Anterior cingulate cortex (tissue), 58 donors: ENCODE measurements at places on chromosomes 12 and 14.

DNA sequence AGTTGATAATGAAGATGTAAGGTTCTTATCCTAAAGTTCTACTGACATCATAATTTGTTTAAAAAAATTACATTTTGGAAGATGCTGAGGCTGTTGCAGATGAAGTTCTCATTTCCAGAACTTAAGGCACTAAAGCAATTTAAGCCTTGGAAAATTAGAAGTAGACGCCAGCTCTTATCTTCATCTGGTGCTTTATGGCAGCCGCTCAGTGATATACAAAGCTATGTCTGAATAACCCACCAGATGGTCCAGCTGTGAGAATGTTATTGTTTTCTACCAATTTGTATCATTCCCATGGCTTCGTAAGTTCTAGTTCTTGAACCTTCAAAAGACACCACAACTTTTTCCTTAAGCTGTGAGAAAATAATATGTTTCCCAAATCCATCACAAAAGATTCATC, 212.1 kb upstream of the ARID2 start:
- DNase-seq: no peak

DNA sequence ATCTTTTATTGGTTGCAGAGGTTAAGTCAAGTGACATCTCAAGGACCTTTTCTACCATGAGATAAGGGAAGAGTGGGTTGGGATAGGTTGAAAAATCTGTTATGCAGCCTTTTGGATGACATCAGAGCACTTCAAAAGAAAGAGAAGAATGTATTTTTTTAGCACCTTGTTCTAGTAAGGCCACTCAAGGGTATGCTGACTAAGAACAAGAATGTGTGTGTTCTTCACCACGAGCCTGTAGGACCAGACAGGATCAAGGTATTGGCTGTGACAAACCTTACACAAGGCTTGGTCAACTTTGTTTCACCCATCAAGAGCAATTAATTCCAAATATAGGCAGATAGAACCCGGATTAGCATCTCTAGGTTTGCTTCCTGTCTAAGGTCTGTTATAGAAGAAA, 142.5 kb downstream of the SAMD4A start:
- DNase-seq: no peak

GRCh38 chr14:50741567-50741966, 73.5 kb upstream of the SAV1 start:
- DNase-seq: no peak

DNA sequence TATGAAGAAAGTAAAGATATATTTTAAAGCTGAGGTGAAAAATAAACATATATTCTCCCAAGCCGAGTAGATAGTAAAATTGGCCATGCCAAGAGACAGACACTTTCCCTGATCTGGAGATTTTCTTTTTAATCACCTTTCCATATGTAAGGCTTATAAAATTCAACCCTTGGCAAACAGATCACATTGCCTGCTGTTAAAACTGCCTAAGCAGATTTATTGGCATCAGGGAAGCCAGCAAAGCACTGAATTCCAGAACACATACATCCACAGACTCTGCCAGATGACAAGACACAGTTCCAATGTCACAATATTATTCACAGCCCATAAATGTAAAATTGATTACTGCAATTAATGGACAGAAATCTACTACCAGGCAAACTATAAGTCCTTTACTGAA, 78.2 kb upstream of the GARIN2 start:
- no peak for DNase-seq

DNA sequence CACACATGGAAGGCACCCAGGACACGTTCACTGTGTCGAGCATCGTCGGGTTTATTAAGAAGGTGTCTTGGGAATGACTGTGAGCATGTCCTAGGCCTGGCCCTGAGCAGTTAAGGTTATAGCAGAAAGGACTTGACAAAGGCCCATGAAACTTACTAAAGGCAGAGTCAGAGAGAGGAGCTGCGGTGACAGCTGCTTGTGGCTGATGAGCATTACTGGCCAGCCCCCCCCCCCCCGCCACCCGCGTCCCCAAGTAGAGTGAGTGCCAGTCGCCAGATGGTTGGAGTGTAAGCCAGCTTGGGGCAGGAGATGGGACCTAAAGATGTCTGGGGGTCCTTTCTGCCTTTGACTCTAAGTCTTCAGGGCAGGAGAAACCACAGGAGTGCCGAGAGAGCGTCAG, 169.9 kb downstream of the TSPAN9 start:
- DNase-seq: no peak

GRCh38 chr12:59660921-59661597, 65.2 kb downstream of the SLC16A7 start:
- DNase-seq: no peak

GRCh38 chr14:59245809-59246295, 57.4 kb downstream of the DAAM1 start:
- DNase-seq: no peak

DNA sequence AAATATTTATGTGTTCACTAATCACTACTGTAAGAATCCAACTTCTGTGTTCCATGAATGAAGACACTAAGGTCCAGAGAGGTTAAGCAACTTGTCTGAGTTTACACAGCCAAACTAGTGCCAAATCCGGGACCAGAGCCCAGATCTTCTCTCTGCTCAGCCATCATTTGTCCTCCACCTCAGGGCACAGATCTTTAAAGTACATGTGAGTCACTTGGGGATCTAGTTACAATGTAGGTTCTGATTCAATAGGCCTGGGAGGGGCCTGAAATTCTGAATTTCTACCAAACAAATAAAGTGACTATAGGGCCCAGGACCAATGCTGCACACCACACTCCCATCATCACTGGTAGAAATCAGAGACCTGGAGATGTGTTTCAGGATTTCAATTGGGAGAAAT, 162.9 kb downstream of the GXYLT1 start:
- DNase-seq: no peak

DNA sequence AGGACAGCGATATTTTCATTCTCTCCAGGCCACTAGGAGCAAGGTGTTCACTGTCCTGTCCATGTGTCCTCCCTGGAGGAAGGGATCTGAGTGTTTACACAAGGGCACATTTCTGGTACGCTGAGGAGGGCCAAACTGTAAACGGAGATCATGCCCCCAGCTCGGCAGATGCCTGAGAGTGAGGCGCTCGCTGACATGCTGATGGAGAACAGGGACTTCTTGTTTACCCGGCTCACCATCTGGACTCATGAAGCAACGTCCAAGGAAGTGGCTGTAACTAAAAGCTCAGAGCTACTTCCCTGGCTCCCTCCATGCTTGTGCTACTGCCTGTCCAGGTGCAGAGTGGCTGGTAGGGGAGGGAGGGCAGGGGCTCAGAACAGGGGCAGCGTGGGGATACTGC, 43.4 kb upstream of the KCNA1 start:
- no peak for DNase-seq

GRCh38 chr12:34292736-34293625, 270.7 kb downstream of the ALG10 start:
- no peak for DNase-seq

DNA sequence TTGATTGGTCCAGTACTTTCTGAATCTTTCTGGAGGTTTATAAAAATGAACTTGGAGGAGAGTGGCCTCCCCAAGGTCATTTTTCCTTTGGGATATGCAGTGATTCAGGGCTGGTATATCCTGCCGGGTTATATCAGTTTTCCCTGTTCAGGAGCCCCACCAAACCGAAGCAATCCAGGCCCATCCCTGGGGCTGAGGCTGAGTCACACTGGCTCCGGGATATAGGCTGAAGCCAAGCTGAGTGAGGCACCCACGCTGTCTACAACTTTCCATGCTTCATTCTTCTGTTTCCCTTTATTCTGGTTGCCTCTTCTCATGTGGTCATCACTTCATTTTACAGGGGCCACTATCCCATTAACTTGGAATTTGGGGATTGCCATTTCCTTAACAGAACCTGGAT, 3.4 kb downstream of the SSPN start:
- DNase-seq: no peak

- no peak for DNase-seq
Observed at GRCh38 chr14:53953828-53954550, 2.6 kb downstream of the BMP4 start.

GRCh38 chr12:90008277-90008676, 299.6 kb upstream of the ATP2B1 start:
- DNase-seq: no peak

- DNase-seq: no peak
Observed at GRCh38 chr12:6234214-6234613, 34.0 kb downstream of the CD9 start.

DNA sequence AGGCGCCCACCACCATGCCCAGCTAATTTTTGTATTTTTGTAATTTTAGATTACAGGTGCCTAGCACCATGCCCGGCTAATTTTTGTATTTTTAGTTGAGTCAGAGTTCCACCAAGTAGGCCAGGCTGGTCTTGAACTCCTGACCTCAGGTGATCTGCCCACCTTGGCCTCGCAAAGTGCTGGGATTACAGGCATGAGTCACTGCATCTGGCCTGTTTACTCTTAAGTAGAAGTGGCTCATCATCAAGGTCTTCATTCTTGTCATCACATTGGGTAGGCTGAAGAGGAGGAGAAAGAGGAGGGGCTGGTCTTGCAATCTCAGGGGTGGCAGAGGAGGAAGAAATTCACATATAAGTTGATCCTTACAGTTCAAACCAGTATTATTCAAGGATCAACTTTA, 152.4 kb upstream of the ATP2B1 start:
- DNase-seq: no peak

GRCh38 chr12:132432721-132433577, 57.0 kb upstream of the FBRSL1 start:
- no peak for DNase-seq

DNA sequence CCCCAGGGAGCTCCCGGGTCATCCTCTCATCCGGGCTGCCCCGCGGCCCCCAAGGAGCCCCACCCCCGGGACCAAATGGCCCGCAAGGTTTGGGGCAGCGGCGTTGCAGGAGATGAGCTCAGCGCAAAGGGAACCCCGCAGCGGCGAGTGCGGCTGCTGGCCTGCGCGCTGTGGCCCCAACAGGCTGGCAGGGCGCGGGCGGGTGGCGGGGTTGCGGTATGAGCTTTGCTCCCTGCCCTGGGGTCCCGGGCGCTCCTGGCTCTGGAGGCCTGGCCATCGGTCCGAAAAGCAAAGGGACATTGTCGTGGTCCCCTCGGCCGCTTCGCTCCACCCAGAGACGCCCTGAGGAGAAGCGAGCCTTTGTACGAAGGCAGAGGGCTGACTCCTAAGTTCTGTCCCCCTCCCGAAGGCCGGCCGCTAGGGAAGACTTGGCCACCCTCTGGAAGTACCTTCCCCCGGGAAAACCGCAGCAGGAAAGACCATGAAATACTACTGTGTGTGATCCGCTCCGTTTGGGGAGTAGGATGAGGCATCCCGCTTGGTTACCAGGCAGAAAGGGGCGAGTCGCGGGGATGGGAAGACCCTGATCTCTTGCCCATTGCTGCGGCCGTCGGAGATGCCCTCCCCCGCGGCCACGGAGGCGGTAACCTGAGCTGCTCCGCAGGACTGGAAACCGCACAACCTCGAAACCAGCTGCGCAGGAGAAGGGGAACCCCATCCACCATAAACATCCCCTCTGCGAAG, 620 bp upstream of the NID2 start:
- no peak for DNase-seq

DNA sequence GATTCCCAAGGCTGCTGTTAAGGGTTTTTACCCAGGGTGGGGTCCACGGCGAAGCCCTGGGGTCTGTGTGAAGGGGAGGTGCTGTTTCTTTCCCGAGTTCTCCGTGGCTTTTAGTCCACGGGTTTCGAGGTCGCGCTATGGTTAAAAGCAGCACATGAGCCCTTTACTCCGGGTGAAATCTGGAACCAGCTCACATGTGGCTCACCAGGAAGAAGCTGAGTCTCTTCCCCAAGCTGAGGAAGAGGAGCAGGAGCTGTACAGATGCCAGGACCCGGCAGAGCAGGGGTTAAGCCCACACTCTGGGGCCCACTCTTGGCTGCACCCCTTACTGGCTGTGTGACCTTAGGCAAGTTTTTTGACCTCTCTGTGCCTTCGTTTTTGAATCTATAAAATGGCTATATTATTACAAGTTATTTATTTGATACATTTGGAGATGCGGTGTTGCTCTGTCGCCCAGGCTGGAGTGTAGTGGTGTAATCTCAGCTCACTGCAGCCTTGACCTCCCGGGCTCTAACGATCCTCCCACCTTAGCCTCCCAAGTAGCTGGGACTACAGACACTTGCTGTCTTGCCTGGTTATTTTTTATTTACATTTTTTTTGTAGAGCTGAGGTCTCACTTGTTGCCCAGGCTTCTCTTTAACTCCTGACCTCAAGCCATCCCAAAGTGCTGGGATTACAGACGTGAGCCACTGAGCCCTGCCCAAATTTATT, 266.3 kb downstream of the AACS start:
- DNase-seq: no peak

GRCh38 chr14:63180011-63180410, 24.2 kb upstream of the RHOJ start:
- no peak for DNase-seq

GRCh38 chr12:66290716-66291200, 11.5 kb upstream of the HELB start:
- no peak for DNase-seq

- DNase-seq: no peak
Observed at GRCh38 chr12:126093908-126094307, 1028.7 kb downstream of the AACS start.

DNA sequence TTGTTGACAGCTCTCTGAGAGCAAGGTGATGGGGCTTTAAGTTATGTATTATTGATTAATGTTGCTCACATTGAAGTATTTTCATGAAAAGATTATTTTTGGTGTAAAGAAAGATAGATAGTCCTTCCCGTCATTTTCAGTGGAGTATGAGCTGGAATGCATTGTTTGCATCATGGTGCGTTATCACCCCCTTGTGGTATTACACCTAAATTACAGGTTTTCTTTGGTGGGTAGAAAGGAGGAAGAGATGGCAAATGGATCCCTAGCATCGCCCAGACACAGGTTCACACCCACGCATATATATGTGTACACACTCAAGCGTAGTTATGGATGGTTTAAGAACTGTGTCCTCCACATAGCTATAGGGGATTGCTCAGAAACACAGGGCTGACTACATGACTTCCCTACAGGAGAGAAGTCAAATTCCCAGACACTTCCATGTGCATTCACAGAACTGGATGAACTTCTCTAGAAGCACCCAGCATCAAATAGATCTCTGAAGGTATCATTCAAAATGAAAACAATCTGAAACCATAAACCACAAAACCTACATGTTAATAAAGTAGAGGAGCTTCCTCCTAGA, 14.4 kb upstream of the SERPINA10 start:
- DNase-seq: no peak

DNA sequence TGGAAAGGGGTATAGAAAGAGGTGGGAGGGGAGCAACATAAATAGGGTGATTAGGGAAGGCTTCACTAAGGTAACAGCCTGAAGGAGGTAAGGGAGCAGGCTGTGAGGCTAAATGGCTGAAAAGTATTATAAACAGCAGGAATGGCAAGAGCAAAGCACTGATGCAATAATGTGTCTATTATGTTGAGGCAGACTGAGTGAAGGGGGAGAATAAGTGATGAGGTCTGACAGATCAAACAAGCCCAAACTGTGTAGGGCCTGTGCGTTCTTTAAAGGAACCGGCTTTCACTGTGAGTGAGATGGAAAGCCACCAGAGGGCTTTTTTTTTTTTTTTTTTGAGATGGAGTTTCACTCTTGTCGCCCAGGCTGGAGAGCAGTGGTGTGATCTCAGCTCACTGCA, 6.7 kb upstream of the VCPKMT start:
- DNase-seq: no peak

DNA sequence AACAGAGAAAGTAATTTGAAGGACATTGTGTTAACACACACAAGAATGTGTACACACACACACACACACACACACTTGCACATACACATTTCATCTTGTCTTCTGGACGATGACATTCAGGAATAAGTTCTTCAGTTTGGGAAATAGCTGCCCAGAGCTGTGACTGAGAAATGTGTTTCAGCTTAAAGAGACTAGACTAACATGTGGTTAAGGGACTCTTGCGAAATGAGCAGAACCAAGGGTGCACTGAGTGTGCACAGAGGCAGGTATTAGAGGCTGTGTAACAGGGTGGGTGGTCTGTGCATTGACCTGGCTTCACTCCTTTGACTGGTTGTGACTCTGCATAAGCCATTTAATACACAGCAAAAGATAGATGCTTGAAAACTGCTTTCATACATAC, 29.4 kb upstream of the KCNA5 start:
- no peak for DNase-seq
